Amniotic epithelial cell (primary cell): ENCODE measurements at places on chromosomes 2 and 18.
A peak's percentile ranks its signal among the peaks of the same experiment; 100 is the strongest.

- DNase-seq: no peak
These were observed 30.6 kb upstream of the GCC2 start for GRCh38 chr2:108418416-108418815.

DNA sequence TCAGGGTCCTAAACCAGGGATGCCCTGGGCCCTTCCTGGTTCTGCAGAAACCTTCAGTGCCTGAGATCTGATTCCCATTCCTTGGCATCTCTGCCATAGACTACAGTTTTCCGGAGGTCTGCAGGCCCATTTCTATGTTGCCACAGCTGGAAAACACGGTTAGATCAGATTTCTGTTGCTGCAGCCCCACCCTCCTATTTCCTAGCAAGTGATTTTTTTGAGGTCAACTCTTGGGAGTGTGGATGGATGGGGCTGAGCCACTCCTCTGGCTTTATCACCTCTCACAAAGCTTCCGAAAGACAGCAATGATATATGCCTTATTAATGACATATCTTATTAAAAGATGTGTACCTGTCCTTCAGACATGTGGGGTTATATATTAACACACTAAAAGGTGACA, 56.3 kb downstream of the ZAP70 start:
- DNase-seq: no peak

GRCh38 chr18:7566567-7567473, at the start of gene PTPRM:
Gene PTPRM, plus strand, starts transcription at chr18:7567316. Its CDS starts 503 bp downstream, at chr18:7567819.
- DNase-seq: peak; percentile 65

DNA sequence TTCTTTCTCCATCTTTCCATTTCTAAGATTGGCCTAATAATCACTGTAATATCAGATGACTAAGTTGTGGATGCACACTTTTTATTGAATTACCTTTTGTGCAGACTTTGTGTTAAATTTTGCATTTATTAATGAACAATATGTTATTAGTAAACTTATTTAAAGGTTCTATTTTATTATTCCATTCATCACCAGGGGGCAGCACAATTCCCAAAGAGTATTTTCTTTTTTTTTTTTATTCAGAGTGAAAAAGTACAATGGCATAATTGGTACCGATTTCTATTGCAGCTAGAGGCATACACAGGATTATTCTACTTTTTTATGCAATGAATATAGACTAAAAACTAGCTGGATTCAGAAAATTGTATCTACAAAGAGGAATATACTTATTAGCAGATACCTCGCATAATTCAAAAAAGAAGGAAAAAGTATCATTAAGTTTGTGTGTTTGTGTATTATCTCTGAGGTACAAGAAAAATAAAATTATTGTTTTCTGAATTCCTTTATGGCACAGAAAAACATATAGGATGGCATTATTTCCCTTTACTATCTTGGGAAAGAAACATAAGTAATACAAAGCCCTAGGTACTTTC, 390.6 kb downstream of the ERBB4 start:
- peak; percentile 13 for DNase-seq

DNA sequence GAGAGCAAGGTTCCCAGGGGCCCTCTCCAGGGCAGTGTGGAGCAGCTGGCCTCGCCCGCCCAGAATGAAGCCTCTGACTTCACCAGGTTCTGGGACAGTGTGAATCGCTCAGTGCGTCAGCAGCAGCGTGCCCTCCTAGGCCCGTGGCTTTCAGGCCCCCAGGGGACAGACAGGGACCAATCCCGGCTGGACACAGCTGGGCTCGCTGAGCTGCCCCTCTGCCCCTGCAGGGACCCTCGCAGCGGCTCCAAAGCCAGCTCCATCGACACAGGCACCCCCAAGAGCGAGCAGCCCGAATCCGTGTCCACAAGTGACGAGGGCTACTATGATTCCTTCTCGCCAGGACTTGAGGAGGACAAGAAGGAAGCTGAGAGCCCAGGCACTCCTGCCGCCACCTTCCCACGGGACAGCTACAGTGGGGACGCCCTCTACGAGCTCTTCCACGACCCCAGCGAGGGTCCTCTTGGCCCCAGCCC, 7.6 kb downstream of the AMER3 start:
- no peak for DNase-seq

GRCh38 chr2:220432645-220433044, 805.2 kb downstream of the SLC4A3 start:
- no peak for DNase-seq

DNA sequence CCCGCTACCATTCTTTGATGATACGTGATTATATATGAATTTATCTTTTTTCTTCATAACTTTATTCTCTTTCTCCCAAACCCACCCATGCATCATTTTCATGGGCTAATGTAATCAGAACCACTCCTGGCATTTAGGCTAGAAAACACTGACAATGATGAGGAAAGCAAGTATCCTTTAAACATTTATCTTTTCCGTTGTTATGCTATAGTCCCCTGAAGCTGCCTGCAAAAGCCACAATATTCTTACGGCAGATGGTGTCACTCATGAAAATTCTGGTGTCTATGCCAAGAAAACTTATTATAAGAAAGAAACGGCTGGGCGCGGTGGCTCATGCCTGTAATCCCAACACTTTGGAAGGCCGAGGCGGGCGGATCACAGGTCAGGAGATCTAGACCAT, 221.8 kb upstream of the CTAGE1 start:
- no peak for DNase-seq

- no peak for DNase-seq
These were observed 879 bp upstream of the GALNT5 start for GRCh38 chr2:157256626-157257025.

- no peak for DNase-seq
These were observed 1.7 kb upstream of the GMPPA start for GRCh38 chr2:219496825-219497494.

- no peak for DNase-seq
These were observed 264.6 kb downstream of the RBM43 start for GRCh38 chr2:150997066-150997465.

- DNase-seq: peak; percentile 66
These were observed 42.1 kb upstream of the SIGLEC15 start for GRCh38 chr18:45783097-45784075.

DNA sequence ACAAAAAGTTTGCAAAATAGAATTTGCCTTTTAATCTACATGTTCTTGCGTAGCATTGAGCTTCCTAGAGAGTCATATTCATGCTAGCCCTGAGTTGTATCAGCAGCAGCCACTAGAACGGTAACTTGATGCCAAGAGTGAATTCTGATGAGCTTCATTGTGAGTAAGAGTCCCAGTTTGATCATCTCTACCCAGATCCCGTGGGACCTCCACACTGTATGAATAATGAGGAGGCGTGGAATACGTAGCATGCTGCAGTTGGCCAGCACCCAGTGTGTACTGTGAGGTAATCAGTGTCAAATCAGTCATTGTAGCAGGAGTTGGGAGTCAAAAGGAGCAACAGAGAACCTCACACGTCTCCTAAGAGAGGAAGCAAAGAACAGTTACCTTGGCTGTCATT, 197.9 kb downstream of the NEDD4L start:
- DNase-seq: peak; percentile 70

GRCh38 chr2:138355244-138355643, 146.3 kb upstream of the SPOPL start:
- no peak for DNase-seq

- peak; percentile 41 for DNase-seq
These were observed 517.0 kb downstream of the PTPRM start for GRCh38 chr18:8084160-8084559.

GRCh38 chr2:105518897-105519296, 120.0 kb upstream of the FHL2 start:
- peak; percentile 32 for DNase-seq

- no peak for DNase-seq
These were observed 34.3 kb downstream of the FAM168B start for GRCh38 chr2:131058920-131059319.
